A375 (cell line): ENCODE measurements at places on chromosomes 7 and 10. TPM values are rescaled to one million over a fixed set of nuclear protein-coding genes. Genes with fewer than 3 reads are reported as not detected.

The HHEX gene
- total RNA-seq = 10.6 and 12.5 TPM in 2 replicates

The PLPP4 gene
- total RNA-seq = 3.2 and 7.1 TPM in 2 replicates

The KIF11 gene
- total RNA-seq = 39.6 and 45.6 TPM in 2 replicates

The CPA4 gene
- 22.0 and 34.8 TPM in 2 replicates for total RNA-seq

The MALRD1 gene
- 0.11 and 0.56 TPM in 2 replicates for total RNA-seq

The ZNF804B gene
- total RNA-seq = not detected in 2 replicates
